ENCODE measurements at places on chromosomes 4 and X.

DNA sequence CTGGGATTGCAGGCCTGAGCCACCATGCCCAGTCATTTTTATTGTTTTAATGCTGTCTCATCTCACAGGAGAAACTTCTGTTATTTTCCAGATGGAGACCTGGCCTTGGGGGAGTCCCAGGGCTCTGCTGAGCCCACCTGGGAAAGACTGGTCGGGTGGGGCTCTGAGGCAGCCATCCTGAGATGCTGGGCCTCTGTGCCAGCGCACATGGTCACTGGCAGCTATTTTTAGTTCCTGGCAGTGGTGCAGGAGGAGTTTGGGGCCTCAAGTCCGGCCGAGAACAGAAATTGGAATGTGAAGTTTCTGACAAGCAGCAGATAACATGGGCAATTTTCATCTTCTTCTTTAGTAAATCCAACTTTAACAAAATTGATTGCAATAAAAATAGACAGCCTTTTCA lies 44.5 kb downstream of the SORCS2 start:
- no peak for DNase-seq

DNA sequence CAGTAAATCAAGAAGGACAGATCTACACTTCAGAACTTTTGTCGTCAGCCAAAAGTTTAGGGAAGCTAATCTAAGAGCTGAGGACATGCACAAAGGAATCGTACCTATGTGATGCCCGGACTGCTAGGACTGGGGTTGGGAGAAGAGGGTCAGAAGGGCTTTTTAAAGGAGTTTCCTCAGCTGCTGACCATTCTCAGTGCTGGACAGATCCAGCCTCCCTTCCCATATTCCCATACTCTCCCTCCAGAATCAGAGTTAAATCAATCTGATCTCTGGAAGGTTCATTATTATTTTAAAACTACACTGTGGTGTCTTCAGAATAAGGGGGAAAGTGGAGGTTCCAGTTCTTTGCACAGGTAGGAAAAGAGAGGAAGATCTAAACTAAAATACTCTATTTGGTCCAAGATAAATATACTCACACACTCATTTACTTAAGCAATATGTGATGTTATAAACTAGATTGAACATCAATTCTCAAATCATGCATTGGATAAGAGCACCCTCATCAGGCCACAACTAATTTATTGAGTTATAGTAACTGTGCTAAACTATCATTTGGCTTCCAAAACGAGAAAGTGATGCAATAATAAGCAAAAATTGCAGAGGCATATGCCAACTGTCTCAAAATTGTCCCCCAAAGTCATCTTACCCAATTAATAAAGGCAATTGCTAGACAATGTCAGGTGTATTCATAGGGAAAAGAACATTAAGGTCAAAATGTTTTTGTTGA lies 124.7 kb downstream of the HNRNPD start:
- DNase-seq = no peak

DNA sequence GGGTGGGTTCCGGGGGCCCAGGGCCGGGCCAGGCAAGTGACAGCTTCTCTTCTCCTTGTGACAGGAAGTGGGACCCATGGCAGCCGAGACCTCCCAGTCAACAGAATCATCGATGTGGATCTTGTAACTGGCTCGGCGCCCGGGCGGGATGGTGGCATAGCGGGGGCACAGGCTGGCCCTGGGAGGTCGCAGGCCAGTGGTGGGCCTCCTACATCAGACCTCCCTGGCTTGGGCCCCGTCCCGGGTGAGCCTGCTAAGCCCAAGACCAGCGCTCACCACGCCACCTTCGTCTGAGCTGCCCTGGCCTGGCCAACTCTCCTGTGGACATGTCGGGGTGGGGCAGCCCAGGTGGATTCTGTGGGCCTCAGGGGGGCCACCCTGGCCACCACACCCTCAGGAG lies 2.4 kb upstream of the HGFAC start:
- DNase-seq = no peak

GRCh38 chr4:88021824-88022223 lies 14.4 kb downstream of the PKD2 start:
- DNase-seq = no peak

DNA sequence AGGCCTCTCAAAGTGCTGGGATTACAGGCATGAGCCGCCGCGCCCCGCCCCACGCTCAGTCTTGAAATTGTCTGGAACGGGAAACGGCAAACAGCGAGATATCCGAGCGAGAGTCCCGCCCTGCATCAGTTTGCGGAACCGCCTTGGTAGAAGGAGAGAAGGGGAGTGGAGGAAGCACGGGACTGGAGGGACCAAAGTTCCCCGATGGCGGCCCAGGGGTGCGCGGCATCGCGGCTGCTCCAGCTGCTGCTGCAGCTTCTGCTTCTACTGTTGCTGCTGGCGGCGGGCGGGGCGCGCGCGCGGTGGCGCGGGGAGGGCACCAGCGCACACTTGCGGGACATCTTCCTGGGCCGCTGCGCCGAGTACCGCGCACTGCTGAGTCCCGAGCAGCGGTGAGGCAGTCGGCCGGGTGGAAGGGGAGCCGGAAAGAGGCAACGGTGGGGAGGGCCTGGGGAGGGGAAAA lies at the start of gene BST1:
Gene BST1 (plus strand): TSS at position 125 of the 463 bp plus-strand sequence. CDS start 80 bp downstream, at position 205.
- no peak for DNase-seq

- DNase-seq = no peak
Observed at GRCh38 chr4:158818560-158819140, 49.8 kb downstream of the FNIP2 start.

DNA sequence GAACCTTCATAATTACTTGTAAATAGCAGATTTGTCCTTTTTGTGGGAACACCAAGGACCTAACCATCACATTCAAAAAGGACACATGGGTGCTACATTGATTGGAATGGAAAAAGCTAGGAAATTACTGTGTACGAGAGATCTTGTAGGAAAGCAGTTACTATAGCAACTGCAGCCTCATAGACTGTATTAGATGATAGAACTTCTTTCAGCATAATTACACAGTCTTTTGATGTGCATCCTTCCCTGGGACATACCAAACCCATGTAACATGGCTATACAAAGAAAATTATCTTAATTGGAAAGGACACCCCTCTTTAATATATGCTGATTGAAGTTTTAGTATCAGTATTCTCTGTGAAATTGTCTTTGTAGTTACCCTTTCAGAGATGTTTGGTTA lies 130.7 kb upstream of the CTSO start:
- no peak for DNase-seq

DNA sequence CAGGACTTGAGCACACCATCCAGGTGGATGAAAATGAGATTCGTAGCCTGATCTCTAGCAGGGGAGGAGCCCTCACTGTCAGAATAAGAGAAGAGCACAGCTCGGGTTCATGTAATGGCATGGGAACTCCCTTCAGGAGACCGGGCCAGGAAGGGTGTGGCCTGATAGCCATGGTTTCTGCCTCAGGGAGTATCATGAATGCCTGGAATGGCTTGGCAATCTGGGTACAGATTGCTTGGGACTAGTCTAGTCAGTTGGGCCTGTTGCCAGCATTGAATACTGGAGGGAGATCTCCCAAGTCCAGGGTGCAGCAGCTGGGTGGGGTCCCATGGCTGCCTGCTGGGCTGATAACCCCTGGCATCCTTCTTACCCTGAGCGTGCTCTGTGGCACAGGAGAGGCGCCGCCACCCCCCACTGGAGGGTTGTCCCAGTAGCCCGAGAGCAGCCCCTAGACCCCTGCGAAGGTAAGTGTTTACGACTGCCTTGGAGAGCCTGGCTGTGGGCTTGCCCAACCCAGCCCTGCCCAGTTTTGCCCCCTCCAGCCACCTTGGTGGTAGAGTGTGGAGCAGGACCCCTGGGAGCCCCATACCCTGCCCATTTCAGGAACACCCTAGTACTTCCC lies 298.8 kb downstream of the TEX13A start:
- DNase-seq = peak; percentile 1

GRCh38 chr4:11223311-11223710 lies 205.4 kb downstream of the HS3ST1 start:
- DNase-seq = no peak

GRCh38 chr4:48564151-48564550 lies 74.1 kb downstream of the ZAR1 start:
- no peak for DNase-seq

GRCh38 chr4:157818946-157819692 lies 353.7 kb downstream of the GASK1B start:
- no peak for DNase-seq

DNA sequence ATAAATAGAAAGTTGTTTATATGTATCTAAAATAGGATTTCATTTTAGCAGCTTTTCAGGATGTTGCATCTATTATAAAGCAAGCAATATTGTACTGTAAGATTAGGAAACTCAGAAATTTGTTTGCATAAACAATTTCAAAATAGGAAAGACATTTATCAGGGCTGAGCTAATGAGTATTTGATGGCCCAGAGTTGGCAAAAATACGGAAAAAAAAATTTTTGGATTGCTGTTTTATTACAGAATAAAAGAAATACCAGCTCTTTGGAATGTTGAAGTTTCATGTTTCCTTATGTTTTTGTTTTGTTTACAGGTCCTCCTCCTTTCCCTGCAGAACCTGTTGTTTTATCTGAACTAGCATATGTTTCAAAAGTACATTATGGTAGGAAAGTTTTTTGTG lies 14.5 kb downstream of the ADAD1 start:
- no peak for DNase-seq

GRCh38 chr4:142850478-142850877 lies 4.4 kb upstream of the INPP4B start:
- DNase-seq = no peak

DNA sequence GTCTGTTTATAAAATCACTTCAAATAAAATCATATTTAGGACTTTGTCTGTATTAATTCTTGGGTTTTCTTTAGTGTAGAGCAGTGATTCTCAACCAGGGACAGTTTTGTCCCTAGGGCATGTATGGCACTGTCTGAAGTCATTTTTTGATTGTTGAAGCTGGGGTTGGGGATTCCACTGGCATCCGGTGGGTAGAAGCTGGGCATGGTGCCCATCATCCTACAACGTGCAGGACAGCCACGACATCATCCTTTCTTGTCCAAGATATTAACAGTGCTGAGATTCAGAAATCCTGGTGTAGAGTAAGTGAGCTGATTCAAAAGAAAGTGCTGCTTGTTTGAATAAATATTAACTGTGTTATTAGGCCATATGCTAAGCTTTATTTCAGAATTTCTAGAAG lies 28.6 kb downstream of the DCLK2 start:
- DNase-seq = no peak

DNA sequence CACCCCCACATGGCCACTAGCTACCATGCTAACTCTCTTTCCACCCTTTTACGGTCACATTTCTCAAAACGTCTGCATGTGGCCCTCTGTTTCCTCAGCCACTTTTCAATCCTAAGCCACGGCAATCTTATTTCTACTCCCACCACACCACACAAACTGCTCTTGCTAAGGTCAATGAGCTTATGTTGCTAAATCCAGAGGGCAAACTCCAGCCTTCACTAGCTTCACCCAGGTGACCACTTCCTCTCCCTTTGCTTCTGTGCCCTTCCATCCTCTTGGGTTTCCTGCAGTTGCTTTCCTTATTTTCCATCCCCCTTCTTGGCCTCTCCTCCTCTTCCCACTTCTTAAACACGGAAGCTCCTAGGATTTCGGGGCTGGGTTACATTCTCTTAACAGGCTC lies 16.5 kb downstream of the CETN2 start:
- no peak for DNase-seq

- no peak for DNase-seq
Observed at GRCh38 chr4:15077969-15078368, 75.7 kb downstream of the CPEB2 start.

DNA sequence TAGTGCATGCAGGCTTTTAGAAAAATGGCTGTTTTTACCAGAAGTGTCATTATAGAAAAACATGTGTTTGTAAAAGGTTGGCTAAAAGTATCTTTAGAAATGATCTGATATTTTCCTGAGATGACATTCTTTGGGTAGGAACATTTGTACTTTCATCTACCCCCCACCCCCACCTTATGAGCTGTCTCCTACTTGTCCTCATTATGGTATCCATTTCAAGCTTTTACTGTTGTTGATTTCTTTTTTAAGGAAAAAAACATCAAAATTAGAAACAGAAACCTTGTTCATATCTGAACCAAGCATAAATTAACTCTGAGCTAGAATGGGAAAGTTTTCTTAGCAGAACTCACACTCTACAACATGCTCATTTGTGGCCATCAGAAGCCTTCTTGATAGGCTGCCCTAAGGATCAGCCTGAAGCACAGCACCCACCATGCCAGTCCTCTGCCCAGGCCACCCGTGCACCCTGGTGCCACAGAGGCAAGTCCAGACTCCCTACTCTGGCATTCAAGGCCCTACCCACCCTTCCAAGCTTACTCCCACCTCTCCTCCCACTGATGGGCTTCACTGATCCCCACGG lies 49.4 kb downstream of the NSG1 start:
- no peak for DNase-seq

DNA sequence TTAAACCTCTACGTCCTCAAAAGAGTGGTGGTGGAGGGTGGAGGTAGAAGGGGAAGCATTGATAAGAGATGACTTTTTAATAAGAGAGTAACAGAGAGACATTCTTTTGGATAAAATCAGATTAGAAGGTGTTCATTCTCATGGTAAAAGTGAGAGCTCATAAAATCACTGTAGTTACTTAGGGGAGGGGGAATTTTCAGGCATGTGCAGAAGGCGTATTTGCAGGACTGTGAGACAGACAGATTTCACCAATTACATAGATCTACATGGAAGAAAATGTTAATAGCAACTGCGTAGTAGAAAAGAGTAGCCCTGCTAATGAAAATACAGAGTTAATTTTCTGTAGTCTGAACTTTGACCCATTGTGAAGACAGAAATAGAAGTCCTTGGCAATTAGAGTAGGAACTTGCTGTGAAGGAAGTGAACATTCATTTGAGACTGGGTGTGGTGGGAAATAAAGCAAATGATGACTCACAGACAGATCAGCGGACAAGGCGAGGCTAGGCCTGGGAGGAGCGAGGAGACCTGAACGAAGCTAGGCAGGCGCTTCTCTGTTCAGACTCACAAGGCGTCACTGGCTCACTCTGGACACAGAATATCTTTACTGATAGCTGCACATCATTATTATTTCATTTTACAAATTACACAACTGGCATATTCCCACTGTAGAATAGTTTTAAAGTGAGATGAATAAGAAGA lies 57.2 kb upstream of the FAM9C start:
- DNase-seq = no peak

DNA sequence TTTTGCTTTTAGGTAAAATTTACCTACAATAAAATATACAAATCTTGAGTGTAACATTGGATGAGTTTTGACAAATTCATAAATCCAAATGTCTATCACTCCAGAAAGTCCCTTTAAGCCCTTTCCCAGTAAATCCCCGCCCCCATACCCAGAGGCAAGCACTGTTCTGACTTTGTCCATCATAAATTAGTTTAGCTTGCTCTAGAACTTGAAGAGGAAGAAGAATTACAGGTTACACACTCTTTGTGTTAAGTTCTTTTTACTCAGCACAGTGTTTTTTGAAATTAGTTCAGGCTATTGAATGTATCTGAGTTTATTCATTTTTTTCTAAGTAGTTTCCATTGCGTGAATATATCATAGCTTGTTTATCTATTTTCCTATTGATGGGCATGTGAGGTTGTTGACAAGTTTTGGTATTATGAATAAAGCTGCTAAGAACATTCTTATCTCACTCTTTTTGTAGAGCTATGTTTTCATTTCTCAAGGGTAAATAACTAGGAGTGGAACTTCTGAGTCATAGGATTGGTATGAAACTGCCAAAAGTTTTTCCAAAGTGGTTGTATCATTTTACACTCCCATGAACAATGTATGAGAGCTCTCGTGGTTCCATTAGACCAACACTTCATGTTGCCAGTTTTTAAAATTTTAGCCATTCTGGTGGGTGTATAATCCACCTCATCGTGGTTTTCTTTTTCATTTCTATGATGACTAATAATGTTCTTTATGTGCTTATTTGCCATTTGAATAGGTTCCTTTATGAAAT lies 22.4 kb upstream of the HPSE start:
- DNase-seq = no peak

GRCh38 chrX:115324194-115324593 lies 34.7 kb downstream of the LUZP4 start:
- no peak for DNase-seq
